ENCODE measurements at places on chromosomes 6 and 20. TPM values are rescaled to one million over a fixed set of nuclear protein-coding genes. Genes with fewer than 3 reads are reported as not detected.
A peak's percentile ranks its signal among the peaks of the same experiment; 100 is the strongest.

DNA sequence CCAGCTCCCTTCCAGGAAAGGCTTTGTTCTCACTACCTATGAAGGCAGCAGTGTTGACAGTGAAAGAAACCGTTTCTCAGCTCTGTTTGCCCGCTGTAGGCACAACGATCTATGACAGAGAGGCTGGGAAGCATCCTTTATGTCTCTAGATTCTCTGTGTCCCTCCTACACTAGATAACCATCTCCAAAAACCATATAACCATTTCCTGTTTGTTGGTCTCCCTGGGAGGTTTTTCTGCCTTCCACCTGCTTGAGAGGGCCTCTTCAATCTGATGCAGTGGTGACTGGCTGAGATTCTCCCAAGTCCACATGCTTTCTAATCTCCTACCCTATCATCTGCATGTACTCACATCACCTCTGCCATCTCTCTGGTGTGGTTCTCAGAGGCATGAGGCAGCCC, 32.0 kb upstream of the TMEM217 start:
- H3K4me3 ChIP-seq: no peak overlapping the region
- H3K27me3 ChIP-seq: no peaks in the 10 kb centered on the region
- no peaks in the 10 kb centered on the region for H3K4me1 ChIP-seq
- H3K36me3 ChIP-seq: peaks cover 10% of the 10 kb centered on the region
- H3K27ac ChIP-seq: no peak overlapping the region
- DNase-seq: no peak

DNA sequence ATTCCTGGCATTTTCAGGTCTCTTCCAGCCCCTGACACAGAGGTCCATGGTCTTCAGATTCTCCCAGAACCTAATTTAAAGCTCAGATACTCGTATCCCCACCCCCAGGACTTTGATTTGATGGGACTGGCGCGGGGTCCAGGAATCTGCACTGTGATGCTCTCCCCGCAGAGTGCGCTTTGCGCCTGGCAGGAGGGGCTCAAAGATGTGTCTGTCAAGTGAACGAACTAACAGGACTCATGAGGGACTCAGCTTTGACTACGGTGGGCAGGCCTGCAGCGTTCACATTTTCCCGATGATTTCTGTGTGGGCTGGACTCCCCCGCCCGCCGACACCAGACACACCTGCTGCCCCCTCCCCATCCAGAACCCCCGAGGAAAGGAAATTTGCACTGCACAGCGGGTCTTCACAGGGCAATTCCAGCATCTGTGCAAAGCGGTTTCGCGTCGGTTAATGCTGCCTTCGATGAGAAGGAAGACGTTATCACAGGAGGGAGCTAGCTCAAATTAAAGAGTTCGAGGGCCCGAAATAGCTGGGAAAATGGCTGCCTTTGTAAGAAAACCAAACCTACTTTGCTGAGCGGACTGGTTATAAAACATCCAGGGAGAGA, 90.2 kb downstream of the ZDHHC14 start:
- H3K4me3 ChIP-seq: no peak overlapping the region
- peaks cover 12% of the 10 kb centered on the region for H3K4me1 ChIP-seq
- H3K27ac ChIP-seq: no peak overlapping the region

DNA sequence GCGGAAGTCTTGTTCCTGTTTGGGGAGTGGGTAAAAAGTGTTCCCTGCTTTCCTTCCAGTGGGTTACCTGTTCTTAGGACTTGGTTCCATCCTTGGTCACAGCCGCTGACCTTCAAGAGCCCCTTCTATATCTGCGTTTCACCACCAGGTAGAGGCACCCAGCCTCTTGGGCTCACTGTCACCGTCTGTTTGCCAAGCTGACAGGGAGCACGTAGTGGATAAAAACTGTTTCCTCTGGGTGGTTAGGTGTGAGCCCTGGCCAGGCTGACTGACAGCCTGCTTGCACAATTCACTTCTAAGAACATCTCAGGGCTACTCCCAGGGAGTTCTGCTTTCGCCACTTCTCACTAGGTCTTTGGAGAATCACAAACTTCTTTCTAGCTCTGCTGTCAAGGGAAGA, 1.8 kb upstream of the JPH2 start:
- H3K4me3 ChIP-seq: no peak overlapping the region
- no peak overlapping the region for H3K27ac ChIP-seq
- H3K36me3 ChIP-seq: no peaks in the 10 kb centered on the region

DNA sequence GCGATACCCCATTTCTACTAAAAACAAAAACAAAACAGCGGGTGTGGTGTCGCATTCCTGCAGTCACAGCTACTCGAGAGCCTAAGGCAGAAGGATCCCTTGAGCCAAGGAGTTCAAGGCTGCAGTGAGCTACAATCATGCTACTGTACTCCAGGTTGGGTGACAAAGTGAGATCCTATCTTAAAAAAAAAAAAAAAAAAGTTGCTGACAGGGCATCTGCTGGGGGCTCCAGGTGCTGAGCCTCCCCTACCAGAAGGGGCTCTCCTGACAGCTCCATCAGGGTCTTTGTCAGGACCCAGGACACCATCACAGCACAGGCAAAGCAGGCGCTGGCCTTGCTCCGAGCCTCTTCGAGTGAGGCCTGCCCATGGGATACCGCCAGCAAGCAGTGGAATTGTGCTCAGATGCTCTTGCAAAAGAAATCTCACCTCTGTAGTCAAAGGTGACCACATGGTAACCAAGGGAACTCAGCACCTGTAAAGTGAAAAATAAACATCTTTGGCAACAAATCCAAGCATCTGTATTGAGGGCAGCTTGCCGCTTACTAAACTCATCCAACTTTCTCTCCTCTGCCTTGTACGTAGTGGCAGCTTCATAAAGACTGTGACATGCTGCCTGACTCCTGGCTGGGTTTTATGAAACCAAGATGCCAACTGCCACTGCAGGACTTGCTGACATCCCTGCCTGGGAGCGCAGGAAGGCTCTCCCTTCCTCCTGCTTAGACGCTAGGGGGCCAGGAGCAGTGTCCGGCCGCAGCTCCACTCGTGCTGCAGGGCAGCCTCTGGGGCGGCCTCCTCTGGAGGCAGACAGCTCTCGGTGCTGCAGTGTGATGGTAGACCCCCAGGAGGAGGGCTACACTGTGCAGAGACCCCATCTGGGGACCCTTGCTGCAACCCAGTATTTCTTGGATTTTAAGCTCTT, 66.9 kb downstream of the PYGB start:
- H3K4me1 ChIP-seq: peaks cover 24% of the 10 kb centered on the region
- peak overlapping the region; percentile 20 for H3K27ac ChIP-seq
- peak; percentile 2 for DNase-seq
- no peak overlapping the region for H3K4me3 ChIP-seq

DNA sequence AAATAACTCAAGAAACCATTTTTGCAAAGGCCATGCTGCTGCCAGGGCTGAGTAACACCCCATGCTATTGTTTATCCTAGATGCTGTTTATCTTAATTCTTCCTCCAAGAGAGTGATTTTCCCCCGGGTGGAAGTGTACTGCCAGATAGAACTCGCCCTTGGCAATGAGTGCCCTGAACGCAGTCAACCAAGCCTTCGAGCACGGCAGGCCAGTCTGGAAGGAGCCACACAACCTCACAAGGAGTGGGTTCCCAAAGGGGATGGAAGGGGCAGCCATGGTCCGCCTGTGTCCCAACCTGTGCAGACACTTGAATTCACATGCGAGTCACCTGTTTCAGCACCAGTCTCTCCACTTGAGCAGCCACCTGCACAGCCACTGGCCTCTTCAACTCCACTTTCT, 31.9 kb downstream of the PNPLA1 start:
- H3K36me3 ChIP-seq: no peaks in the 10 kb centered on the region
- peaks cover 26% of the 10 kb centered on the region for H3K4me1 ChIP-seq
- no peaks in the 10 kb centered on the region for H3K27me3 ChIP-seq
- H3K4me3 ChIP-seq: no peak overlapping the region
- no peak overlapping the region for H3K27ac ChIP-seq

DNA sequence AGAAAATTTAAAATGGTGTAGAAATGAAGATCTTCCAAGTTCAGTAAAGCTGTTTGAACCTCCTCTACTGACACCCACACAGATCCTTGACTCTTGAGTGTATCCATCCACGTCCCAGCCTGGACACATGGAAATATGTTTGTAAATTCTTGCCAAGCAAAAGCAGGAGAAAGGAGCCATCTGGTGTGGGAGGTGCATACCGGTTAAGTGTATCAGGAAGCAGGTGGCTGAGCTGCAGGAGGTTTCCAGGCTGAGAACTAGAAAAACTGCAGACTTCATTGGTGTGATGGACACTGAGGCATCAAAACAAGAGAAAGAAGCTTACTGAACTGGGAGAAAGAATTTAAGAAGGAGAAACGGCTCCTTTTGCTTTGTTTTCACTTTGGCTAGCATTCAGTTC, 229.9 kb upstream of the GRIK2 start:
- H3K4me3 ChIP-seq: no peak overlapping the region
- DNase-seq: no peak
- no peaks in the 10 kb centered on the region for H3K36me3 ChIP-seq
- no peaks in the 10 kb centered on the region for H3K4me1 ChIP-seq

- no peak overlapping the region for H3K27ac ChIP-seq
- no peak for DNase-seq
- H3K27me3 ChIP-seq: no peaks in the 10 kb centered on the region
These were observed 24.7 kb downstream of the PTGIS start for GRCh38 chr20:49543071-49543857.

GRCh38 chr20:1377984-1378734, 14.7 kb downstream of the FKBP1A start:
- H3K4me1 ChIP-seq: peaks cover 96% of the 10 kb centered on the region
- no peak for DNase-seq
- H3K4me3 ChIP-seq: peak overlapping the region; percentile 8
- no peaks in the 10 kb centered on the region for H3K27me3 ChIP-seq

DNA sequence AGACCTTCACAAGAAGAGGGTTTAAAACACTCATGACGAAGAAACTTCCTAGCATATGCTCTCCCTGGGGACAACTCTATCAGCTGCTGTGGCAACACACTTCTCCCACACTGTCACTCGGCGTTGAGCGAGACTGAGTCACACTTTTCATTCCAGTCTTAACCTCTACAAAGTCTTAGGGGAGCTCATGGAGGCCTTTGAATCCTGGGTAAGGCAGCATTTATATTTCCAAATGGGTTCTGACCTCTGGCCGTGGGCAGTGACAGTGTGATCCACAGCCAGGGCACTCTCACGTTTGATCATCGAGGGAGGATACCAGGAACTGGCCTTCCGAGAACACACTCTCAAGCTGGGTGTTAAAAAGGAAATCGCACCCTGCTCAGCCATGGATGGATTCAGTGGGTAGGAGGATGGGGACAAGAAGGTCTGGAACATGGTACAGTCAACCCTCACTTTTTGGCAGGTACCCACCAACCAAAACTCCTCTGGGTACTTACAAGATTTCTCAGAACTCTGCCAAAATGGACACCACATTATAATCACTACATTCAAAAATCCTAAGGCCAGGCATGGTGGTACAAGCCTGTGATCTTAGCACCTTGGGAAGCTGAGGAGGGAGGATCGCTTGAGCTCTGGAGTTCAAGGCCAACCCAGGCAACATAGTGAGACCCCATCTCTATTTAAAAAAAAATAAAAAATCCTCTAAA, 19.6 kb downstream of the RRBP1 start:
- no peak overlapping the region for H3K4me3 ChIP-seq
- DNase-seq: no peak
- no peaks in the 10 kb centered on the region for H3K27me3 ChIP-seq

DNA sequence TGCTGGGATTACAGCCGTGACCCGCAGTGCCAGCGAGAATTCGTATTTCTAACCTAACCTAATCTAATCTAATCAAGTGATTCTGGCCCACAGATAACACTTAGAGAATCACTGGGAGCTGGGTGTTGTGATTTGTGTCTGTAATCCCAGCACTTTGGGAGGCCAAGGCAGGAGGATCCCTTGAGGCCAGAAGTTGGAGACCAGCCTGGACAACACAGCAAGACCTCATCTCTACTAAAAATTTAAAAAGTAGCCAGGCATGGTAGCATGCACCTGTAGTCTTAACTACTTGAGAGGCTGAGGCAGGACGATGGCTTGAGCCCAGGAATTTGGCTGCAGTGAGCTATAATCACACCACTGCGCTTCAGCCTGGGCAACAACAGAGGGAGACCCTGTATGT, 21.4 kb upstream of the NCOA3 start:
- H3K4me3 ChIP-seq: no peak overlapping the region
- no peaks in the 10 kb centered on the region for H3K4me1 ChIP-seq
- H3K27ac ChIP-seq: no peak overlapping the region
- DNase-seq: no peak
- no peaks in the 10 kb centered on the region for H3K27me3 ChIP-seq

DNA sequence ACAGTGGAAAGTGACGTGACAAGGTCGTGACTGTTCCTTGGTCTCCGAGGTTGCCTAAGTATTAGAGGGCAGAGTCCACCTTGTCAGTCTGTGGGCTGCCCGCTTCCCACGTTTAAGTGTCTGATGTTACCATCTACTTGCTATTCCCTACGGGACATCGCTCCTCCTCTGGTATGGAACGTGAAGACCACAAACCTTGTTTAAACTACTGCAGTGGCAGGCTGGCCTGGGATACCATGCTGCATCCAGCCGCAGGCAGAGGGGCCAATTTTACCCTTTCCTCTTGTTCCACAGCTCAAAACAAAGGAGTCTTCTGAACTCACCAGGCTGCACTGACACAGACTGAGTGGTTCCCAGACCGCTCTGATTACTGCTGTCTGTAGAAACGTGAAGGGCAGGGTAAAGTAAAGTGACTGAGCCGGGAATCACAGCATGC, 275.9 kb downstream of the FOXC1 start:
- no peak for DNase-seq
- H3K27ac ChIP-seq: no peak overlapping the region
- no peaks in the 10 kb centered on the region for H3K27me3 ChIP-seq
- H3K4me3 ChIP-seq: no peak overlapping the region
- H3K4me1 ChIP-seq: no peaks in the 10 kb centered on the region
- no peaks in the 10 kb centered on the region for H3K36me3 ChIP-seq

DNA sequence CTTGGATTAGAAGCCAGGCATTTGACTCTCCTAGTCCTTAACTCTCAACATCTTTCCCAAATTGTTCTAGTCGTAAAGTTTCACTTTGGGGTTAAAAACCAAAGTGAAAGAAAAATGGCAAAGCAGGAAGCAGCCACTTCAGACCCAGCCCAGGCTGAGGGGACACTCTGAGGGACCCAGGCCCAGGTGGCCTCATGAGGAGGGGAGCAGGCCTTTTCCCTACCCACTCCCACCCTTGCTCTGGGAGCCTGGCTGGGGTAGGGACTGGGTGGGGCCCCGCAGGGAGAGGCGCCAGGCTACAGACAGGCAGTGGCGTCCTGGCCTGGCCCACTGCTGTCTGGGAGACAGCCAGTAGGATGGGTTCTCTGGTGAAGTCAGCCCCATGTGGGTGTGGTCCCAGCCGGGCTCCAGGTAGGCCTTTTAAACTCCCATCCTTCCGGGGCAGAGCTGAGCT, 68.7 kb upstream of the MYL9 start:
- peaks cover 48% of the 10 kb centered on the region for H3K4me1 ChIP-seq
- DNase-seq: peak; percentile 82
- H3K36me3 ChIP-seq: no peaks in the 10 kb centered on the region
- no peak overlapping the region for H3K4me3 ChIP-seq

- H3K27me3 ChIP-seq: no peaks in the 10 kb centered on the region
- peak; percentile 41 for DNase-seq
- H3K27ac ChIP-seq: peak overlapping the region; percentile 83
- no peaks in the 10 kb centered on the region for H3K36me3 ChIP-seq
These were observed 1.4 kb downstream of the GFOD1 start for GRCh38 chr6:13485923-13486562.

Gene THEMIS
- total RNA-seq: 1.6 TPM

Gene HLA-DPB1
- 39.9 TPM for total RNA-seq

Gene NKX2-4
- 0.11 TPM for total RNA-seq

Gene LAMA4
- total RNA-seq: 30.8 TPM

Gene HAO1
- not detected for total RNA-seq

Gene RUNX2
- 4.2 TPM for total RNA-seq

Gene FAM162B
- 9.5 TPM for total RNA-seq

Gene LY6G6F
- total RNA-seq: not detected

Gene SRMS
- total RNA-seq: not detected

Gene SLC12A5
- total RNA-seq: not detected

Gene C6orf15
- not detected for total RNA-seq

Gene VIP
- total RNA-seq: 2.2 TPM

All from thyroid gland (tissue), 4 donors.